ENCODE measurements at places on chromosomes 7 and 10.

DNA sequence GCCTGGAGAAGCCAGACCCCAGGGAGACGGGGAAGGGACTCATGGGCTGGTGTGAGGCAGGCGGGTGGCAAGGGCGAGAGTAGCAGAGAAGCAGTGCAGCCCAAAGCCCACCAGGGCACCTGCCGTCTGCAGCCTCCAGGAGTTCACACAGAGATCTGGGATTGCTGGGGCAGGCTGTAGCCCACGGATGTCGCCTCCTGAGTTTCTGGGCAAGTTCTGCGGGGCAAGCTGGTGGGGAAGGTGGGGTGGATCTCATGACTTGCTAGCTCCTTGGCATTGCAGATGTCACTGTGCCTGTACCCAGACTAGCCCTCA is 6.0 kb downstream of the ADCK2 start:
- no peak for DNase-seq

- DNase-seq: no peak
These were observed 24.6 kb upstream of the MKLN1 start for GRCh38 chr7:131302876-131303707.

- DNase-seq: peak; percentile 80
These were observed 15.6 kb upstream of the RFC2 start for GRCh38 chr7:74269757-74270277.

GRCh38 chr10:131886237-131886636 is 14.6 kb upstream of the PPP2R2D start:
- DNase-seq: no peak

DNA sequence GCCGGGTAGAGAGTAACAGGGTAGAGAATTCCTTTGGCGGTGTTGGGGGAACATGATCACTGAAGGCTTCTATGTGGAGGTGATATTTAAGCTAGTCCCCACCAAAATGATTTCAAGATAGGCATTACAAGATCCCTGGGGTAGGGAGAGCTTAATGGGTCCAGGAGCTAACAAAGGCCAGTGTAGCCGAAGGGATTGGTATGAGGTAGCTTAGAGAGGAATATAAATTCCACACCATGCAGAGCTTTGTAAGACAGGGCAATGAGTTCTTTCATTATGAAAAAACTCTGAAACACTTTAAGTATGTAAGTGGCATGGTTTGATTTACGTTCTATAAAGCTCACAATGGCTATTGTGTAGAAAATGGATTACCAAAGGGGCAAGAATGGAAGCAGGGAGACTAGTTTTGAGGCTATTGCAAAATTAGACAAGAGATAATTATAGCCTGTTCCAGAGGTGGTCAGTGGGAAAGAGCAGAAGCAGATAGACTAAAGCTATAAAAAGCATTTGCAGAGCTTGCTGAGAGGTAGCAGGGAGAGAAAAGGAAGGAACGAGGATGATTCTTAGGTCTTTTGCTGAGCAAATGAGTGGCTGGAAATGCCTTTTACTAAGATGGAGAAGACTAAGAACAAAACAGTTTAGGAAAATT is 119.7 kb upstream of the SLC25A13 start:
- DNase-seq: no peak

GRCh38 chr7:130262448-130262847 is 4.2 kb upstream of the CPA2 start:
- DNase-seq: no peak

GRCh38 chr7:134593530-134594392 is 44.9 kb downstream of the AKR1B15 start:
- DNase-seq: no peak

DNA sequence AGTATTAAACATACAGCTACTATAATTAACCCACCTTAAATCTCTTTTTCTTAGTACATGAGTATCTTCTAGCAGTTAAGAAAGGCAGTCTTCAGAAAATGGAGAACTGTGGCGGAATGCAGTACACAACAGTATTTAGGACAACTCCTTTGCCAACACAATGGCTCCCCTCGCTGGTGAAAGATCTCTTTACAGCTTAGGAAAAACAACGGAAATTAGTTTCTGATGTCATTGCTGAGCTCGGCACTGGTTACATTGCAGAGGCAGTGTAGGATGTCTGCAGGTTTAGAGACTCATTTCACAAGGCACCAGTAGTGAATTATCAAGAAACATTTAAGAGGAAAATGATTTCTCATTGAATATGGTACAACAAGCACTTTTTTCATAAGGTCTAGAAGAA is 43.4 kb downstream of the GLRX3 start:
- no peak for DNase-seq

GRCh38 chr7:112331492-112331891 is 118.8 kb upstream of the IFRD1 start:
- DNase-seq: no peak

- no peak for DNase-seq
These were observed 21.1 kb downstream of the WAC start for GRCh38 chr10:28554009-28554408.

- DNase-seq: no peak
These were observed 159.1 kb upstream of the EEPD1 start for GRCh38 chr7:35993676-35994606.

DNA sequence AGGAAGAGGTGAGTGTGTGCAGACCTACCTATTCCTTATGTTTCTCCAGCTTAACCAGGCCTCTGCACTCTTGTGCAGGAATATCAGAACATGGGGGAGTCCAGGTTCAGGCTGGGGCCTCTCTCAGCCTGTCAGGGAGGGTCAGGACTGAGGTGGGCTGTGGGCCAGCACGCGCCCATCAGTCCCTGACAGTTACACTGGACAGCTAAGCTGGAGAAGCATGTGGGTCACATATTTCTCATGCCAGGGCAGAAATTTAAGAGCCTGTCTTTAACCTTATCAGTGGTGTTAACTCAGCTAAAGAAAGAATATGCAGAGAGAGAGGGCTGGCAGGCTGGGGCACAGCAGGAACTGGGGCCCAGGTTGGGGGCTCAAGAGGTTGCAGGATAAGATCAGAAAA is 8.7 kb upstream of the POLD2 start:
- DNase-seq: no peak

DNA sequence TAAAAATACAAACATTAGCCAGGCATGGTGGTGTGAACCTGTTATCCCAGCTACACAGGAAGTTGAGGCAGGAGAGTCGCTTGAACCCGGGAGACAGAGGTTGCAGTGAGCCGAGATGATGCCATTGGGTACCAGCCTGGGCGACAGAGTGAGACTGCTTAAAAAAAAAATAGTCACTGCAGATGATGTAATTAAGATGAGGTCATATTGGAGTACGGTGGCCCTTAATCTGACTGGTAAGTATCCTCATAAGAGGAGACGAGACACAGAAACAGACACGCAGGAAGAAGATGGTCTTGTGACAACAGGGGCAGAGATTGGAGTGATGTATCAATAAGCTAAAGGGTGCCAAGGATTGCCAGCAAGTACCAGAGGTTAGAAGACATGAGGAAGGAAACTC is 156.0 kb downstream of the FAM107B start:
- DNase-seq: no peak

DNA sequence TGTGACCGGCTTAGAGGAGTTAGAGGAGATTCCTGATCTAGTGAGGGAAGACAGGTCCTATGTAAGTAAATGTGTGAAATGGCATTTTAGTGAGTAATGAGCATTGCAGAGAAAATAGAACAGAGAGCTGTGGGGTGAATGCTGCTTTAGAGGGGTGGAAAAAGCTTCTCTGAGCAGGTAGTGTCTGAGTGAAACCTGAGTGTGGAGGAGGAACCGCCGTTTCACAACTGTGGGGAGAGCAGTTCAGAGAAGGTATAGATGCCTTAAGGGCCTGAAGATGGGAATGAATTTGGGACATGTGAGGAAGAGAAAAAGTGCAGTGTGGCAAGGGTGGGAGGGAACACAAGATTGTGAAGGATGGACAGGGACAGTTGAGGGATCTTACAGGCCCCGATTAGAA is 21.6 kb downstream of the FBH1 start:
- DNase-seq: no peak

All from RWPE2 (cell line).